ENCODE measurements at places on chromosomes 5 and 9.

DNA sequence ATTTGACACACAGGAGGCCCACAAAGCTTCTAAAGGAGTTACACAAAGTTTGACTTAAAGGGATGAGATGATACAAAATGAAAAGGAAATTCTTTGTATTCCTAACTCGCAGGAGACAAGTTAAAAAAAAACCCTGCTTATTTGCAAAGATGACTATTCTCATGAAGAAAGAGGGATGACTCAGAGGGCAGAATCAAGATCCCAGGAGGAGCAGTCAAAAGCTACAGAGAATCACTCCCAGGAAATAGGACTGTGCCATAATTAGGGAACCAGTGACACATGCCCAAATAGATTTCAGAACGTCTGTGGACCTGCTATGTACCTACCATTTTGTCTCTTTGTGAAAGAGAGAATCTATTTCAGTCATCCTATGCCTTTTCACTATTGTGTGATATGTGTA lies 103.5 kb upstream of the ARRDC3 start:
- no peak for DNase-seq

DNA sequence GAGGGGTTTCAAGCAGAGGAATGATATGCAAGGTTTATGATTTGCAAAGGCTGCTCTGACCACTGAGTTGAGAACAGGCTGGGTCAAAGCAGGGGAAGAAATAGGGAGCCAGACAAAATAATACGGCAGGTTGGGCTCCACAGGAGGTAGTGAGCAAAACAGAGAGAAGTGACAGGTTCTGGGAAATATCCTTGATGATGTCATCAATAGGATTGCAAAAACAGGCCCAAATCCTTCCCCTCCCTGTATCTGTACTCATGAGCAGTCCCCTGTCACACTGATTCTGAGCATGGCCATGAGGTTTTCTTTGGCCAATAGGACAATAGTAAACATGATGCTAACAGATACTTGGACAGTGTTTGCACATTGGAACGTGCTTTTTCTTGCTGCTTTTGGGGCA lies 471.8 kb upstream of the BRINP1 start:
- no peak for DNase-seq

- no peak for DNase-seq
Observed at GRCh38 chr5:27947088-27947487, 908.7 kb upstream of the CDH9 start.

DNA sequence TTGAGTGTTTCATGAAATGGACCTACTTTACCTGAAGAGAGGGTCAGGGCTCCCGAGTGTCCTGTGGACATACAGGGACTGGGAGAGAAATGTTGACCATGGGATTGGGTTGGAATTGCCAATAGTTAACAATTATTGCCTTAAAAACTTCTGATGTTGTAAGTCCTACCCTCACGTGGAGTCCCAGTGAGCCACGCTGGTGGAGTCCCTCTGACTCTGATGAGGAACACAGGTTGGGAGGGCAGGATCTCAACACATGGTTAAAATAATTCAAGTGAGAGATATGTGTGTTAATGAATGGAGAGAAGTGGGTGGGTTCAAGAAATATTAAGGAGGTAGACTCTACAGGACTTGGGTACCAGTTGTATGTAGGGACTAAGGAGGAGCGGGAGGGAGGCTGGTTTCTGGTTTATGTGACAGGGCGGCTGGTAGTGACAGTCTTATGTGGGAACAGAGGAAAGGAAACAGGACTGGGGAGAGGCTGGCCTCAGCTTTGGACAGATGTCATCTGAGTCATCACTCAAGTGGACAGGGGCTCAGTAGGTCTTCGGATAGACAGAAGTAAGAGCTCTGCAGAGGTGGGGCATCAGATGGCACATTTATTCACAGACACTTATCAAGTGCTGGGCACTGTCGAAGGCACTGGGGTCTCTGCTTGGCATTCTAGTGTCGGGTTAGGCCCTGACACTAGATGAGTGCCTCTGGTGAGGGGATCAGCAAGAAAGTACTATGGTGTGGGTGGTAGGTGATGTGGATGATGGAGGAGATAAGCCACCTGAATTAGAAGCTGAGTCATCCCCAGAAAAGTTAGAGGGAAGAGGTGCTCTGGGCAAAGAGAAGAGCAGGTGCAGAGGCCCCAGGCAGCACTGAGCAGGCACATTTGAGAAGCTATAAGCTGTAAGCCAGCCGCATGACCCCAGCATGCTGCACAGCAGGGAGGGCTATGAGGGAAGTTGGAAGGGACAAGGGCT lies 27.2 kb downstream of the MAML1 start:
- DNase-seq, result no peak

GRCh38 chr9:135173066-135173465 lies 85.6 kb downstream of the OLFM1 start:
- no peak for DNase-seq
